ENCODE measurements at places on chromosomes 13 and 19.

- no peak for DNase-seq
Measured at GRCh38 chr13:105997581-105998550, 537.6 kb downstream of the EFNB2 start.

DNA sequence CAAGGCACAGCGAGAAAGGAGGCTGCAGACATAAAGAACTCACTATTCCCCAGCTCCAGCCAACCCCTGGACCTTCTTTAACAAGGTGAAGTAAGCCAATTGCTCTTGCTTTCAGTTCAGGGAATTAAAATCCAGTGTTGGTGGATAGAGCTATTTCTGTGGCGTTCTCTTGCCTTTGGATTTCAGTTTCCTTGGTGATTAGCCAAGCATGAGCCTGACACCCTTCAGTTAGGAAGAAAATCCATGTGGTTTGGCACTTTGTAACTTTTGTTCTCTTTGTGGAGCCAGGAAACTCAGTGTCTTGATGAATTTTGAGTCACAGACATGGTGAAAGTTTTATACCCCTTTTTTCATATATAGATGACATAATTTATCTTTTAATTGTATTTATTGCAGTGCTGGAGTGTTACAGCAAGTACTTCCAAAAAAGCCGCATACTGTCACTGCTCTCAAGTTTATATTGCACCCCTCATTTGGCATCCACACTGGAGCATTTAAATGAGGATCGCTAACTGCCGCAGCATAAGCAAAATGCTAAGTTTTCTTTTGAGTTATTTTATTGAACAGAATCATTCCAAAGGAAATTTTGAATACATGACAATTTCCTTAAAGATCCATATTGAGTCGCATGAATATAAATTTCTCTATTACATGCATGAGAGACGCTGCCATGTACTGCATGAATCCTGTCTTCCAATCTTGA, 406.8 kb downstream of the MYO16 start:
- DNase-seq, result peak; percentile 17

GRCh38 chr19:19490214-19490968, 25.0 kb downstream of the TSSK6 start:
- DNase-seq, result peak; percentile 79

DNA sequence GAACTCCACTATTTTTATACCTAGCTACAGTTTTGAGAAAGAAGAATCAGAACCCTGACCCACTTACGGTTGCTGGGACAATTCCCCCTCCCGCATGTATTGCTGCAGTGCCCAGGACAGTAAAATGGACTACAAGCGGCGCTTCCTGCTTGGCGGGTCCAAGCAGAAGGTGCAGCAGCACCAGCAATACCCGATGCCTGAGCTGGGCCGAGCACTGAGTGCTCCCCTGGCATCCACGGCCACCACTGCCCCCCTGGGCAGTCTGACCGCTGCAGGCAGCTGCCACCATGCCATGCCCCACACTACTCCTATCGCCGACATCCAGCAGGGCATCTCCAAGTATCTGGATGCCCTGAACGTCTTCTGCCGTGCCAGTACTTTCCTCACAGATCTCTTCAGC, 46.0 kb downstream of the GARRE1 start:
- no peak for DNase-seq

DNA sequence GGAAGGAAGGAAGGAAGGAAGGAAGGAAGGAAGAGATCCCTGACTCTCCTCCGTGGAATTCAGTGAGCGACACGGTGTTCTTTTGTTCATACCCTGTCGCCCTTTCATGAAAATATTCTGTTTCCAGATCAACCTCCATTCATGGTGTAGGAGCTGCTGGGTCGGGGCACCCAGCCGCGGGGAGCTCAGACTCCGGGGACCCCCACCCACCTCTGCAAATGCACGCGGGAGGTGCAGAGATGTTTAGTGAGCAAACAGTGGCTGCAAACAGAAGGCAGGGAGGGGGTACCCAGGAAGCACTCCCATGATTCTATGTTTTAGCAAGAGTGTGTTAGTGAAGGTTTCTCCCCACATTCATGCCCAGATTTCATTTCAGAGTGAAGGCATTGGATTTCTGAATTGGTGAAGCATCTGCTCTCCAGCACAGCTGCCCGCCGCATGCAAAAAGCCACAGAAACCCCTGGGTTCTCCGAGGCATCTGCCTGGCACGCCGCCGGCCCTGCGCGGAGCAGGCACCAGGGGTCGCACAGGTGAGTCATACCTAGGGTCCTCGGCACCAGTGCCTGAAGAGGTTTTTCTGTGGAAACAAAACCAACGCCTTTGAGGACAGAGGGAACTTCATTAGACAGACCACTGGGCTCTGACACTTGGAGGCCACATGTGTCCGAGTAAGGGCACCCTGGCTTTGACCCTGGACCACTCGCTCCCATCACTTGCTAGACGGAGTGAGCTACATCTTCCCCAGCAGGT, 80.6 kb downstream of the ZNF557 start:
- no peak for DNase-seq

DNA sequence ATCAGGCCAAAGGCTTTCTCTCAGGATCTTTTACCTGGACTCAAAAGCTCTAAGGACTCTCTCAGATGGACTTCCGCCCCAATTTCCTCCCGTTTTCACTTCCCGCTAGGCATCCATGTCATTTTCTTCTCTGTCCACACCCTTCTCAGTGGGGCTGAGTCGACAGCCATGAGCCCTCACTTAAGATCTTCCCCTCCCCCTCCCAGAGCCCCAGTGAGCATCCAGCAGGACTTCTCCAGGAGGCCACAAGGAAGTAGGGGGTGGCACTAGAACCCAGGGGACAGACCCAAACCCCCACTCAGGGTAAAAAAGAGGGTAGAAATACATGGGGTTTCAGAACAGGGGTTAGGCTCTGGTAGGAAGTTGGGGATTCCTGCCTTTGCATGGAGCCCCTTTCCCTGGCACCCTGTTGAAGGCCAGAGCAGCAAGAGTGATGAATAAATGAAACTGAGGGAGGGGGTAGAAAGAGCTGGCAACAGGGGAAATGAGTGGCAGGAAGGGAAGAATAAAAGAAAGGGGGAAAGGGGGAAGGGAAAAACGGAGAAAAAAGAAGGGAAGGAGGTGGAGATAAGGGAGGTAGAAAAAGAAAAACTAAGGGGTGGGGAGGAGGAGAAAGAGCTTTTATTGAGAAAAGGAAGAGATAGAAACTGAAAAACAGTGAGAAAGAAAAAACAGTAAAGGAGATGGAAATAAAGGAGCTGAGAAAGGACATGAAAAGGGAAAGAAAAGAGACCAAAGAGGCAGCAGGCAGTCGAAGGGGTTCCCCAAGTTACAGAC, 42.3 kb downstream of the DEDD2 start:
- no peak for DNase-seq

- no peak for DNase-seq
Measured at GRCh38 chr13:36154567-36155291, 23.5 kb upstream of the DCLK1 start.

- DNase-seq, result peak; percentile 77
Measured at GRCh38 chr13:109667056-109667455, 119.3 kb downstream of the IRS2 start.

DNA sequence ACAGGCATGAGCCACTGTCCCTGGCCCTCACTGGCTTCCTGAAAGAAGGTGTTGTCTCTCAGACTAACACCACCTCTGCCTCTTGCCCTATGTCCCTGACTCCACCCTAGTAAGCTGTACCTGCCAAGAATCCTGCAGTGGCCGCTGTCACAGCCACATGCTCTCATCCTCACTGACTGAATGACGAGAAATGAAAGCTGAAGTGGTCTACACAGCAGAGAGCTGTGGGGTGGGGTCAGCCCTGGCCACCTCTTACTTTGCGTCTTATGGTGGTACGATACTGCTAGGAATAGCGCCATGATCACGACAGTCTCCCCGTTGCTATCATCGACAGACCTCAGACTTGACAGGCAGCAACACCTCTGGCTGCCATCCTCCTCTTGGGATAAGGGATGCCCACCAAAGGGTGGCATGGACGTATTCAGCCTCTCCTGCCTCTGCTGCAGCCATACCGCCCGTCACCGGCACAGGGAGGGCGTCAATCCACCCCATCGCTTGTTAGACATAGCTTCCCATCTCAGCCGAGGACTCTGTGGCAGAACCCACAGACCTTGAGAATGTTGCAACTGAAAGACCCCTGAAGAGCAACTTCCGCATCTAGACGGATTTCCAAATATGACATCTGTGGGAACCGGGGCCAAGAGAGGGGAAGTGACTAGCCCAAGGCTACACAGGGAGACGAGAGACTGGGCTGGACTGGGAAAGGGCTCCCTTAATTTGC, 809 bp downstream of the MYO1F start:
- DNase-seq, result no peak

GRCh38 chr19:38513762-38514167, 80.3 kb downstream of the RYR1 start:
- no peak for DNase-seq

GRCh38 chr19:2992958-2993357, 15.6 kb downstream of the TLE6 start:
- no peak for DNase-seq

- DNase-seq, result no peak
Measured at GRCh38 chr19:11662278-11662677, 65.0 kb downstream of the ZNF627 start.

DNA sequence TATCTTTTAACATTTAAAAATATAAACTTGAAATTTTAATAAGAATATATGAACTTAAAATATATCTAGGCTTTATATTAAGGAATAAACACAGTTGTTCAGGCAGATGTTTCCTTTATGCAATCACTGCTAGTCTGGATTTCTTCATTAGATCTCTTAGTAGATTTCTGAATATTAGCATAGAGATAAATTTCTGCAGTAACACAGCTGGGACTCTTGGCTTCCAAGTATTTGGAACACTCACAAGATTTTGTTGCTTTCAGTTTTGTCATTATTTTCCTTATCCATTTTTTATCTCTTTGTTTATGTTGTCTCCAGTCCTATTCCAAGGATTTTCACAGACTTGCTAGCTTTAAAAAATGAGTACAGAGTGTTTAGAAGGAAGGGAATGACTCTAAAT, 857.1 kb downstream of the GPC5 start:
- DNase-seq, result no peak

DNA sequence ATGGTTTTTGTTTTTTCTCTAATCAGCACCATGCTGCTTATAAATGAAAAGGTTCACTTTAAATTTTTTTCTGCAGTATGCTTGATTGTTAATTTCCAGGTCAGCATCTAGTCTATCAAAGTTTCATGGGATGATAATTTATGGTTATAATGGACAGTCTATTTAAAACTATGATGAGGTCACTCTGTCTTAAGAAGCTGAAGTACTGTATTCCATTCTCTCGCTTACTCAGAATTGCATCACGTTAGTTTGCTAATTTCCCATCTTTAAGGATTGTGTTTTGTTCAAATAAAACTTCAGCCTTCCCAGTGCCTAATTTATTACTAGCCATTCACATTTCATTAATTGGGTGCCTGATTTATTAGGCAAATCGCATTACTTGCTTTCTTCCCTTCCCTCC, 94.3 kb downstream of the GPC6 start:
- DNase-seq, result no peak

DNA sequence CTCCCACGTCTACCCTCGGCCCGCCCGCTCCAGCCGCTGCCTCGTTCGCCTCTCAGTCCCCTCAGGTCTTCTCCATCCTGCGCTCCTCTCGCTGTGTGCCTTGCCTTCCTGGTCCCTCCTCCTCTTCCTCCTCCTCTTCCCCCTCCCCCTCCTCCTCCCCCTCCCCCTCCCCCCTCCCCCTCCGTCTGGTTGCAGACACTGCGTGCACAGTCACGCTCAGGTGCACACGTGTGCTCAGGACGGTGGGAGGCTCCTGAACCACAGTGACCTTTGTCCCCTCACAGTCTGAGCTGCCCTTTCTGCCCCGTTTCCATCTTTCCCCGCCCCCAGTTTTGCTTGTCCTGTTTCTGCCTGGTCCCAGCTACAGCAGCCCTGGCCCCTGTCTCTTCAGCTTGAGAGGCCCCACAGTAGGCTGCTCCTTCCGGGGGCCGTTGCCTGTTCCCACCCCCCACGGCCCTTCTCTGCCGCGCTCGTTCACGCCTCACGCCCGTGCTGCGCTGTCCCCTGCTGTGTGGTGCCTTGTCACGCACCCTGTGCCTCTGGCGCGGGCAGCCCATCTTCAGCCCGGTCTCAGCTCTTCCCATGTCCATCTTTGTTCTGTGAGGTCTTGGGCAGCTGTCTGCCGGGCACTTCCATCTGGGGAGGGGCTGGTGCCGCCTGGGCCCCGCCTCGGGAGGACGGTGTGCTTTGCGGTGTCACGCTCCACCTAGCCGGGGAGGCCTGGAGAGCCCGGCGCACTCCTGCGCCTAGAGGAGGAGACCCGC, 13.8 kb upstream of the RPS15 start:
- DNase-seq, result no peak

DNA sequence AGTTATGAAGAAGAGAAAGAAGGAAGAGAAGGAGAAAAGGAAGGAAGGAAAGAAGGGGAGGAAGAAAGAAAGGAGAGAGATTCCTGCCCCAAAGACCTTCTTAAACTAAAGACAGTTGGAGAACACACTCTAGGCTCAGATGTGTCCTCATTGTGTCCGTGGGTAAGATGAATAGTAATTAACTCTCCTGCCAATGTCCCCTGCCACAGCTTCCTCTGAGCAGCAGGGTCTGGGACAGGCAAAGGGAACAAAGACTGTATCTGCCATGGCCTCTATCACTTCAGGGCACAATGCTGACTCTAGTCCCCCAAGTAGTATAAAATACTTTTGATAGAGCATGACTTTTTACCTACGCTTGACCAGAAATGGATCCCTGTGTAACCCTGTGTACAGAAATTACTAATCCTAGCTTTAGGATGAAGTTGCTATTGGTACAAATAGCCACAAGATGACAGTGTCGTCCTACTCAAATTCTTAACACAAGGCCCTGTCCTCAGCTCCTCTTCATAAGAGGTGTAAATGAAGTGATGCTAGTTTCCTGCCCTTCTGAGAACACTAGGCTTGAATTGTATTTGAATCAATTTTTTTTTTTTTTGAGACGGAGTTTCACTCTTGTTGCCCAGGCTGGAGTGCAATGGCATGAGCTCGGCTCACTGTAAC, 186.2 kb upstream of the GPR12 start:
- DNase-seq, result peak; percentile 54

- peak; percentile 52 for DNase-seq
Measured at GRCh38 chr13:33931397-33932311, 113.7 kb downstream of the RFC3 start.

Data from iris pigment epithelial cell (primary cell).